MCF 10A (cell line): ENCODE measurements at places on chromosomes 4 and X.

- DNase-seq = no peak
These were observed 36.6 kb downstream of the GRSF1 start for GRCh38 chr4:70802928-70803580.

DNA sequence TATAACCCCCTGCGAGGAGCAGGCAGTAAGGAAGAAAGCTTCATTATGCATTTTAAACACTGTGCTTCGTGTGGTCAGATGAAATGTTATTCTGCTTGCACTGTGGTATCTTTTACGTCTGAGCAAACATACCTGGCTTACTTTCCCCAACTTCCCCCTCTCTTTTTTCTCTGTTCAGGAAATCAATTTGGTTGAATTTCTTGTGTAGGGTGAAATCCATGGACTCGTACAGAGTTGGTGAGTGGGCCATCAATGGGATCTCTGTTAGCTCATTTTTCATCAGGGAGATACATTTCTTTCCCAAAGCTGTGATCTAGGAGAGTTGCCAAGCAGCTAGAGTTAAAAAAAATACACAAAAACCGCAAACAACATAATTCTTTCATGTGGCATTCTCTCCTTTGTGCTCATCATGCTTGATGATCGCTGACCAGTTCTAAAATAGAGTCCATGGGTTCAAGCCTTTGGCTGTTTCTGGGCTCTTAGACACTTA, 98.5 kb downstream of the FRAS1 start:
- no peak for DNase-seq

DNA sequence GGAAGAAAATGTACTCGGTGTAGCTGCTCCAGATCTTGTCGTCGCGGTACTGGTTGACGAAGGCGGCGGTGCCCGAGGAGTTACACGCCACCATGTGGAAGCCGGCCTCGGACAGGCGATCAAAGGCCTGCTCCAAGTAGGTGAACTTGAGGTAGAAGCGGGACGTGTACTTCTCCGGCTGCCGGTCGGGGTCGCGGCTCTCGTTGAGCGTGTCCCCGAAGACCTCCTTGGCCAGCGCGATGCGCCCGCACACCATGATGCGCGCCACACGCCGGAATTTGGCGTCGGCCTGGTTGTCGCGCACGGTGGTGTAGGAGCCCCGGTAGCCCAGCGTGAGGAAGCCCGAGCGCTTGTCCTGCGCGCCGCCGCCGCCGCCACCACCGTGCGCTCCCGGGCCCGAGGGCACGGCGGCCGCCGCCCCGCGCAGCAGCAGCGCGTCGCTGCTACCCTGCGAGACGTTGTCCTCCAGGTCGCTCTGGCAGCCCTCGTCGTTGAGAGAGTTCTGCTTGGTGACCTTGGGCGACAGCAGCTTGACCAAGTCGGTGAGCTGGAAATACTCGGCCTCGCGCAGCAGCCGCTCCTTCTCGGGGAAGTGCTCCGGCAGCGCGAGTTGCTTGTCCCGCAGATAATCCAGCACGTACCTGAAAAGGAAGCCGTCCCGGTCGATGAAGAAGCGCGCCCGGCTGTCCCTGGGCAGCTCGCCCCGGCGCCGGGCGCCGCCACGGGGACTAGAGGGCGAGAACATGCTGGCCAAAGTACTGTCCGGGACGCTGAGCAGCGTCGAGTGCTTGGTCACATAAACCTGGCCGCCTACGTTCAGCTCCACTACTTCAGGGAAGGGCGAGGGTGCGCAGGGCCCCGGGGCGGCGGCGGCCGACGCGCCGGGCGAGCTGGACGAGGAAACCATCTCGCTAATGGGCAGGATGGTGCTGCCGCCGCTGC, 775 bp downstream of the KCTD8 start:
- DNase-seq = no peak

DNA sequence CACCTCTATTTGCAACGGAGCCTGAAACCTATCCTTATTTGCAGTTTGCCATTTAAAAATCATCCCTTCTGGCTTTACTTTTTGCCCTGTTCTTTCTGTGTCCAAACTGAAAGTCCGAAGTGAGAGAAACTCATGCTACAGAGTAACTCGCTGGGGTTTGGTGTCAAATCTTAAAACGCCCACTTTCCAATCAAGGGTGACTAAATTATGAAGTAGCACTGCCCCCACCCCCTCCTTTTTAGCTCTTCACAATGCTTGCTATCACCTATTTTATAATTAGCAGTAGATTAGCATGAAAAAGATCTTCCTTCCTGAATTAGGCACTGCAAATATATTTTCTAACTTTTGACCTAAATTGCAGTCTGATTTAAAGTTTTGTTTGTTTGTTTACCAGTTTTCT, 52.5 kb downstream of the VGLL1 start:
- no peak for DNase-seq

DNA sequence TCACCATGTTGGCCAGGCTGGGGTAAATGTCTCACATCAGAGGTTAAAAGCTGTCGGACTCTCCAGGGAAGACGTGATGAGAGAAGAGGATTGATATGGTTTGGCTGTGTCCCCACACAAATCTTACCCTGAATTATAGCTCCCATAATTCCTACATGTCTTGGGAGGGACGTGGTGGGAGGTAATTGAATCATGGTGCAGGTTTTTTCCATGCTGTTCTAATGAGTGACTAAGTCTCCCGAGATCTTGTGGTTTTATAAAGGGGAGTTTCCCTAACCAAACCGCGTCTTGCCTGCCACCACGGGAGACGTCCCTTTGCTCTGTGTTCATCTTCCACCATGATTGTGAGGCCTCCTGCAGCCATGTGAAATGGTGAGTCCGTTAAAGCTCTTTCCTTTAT, 64.4 kb downstream of the ASMT start:
- no peak for DNase-seq
